ENCODE measurements at places on chromosomes 4 and X.

DNA sequence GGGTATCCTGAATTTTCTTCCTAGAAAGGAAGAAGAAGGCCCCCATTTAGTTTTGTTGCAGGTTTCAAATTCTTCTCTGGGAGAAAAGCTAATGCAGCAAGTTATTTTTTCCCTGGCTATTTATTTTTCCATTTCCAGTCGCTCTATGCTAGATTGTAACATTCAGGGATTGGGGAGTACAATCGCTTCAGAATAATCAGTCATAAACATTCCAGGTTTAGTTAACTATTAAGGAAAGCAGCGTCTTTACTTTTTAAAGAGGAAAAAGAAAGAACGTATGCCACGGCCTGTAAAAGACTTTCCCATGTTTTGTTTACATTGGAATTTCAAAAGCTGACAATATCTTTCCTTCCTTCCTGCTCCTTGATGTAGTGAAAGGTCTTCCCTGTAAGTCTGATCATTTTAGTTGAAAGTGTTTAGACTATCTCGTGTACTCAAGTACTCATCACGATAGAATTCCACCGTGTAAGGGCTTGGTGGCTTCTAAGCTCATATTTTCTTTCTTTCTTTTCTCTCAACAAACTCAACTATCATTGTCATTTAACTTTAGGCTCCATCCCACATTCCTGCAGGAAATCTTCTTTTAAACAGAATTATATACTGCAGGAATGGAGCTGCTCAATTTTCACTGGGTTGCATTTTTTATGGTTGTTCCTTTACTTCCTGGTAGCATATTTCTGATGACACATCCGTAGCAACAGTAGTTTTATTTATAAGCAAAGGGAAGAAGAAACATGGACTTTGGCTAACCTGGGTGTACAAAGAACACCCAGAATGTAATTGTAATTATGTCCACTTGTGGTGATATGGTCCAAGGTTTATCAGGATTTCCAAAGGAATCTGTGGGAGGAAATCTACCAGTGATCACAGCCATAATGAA lies 213.1 kb upstream of the FAT1 start:
- no peak for DNase-seq

DNA sequence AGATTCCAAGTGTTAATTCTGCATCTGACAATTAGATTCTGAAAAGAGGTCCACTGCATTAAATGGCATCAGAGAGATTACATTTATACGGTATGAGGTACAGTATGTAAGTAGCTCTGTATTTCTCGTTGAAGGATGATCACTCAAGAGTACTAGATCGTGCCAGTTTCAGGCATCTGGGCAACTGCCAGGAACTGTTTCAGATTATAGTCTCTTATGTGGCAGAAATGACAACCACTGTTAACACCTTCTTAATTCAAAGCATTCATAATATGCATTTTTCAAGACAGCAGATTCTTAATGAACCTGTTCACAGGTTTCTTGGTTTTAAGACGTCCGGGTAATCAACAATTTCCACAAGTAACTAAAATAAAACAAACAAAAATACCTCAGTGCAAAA lies 1.6 kb downstream of the ANKRD50 start:
- DNase-seq: no peak

GRCh38 chr4:1266881-1267763 lies 18.2 kb upstream of the CTBP1 start:
- no peak for DNase-seq

GRCh38 chr4:145755802-145756201 lies 75.9 kb downstream of the C4orf51 start:
- no peak for DNase-seq

GRCh38 chr4:145090380-145090779 lies 7.6 kb downstream of the ANAPC10 start:
- no peak for DNase-seq

- no peak for DNase-seq
Measured at GRCh38 chrX:107691024-107691448, 62.7 kb downstream of the PRPS1 start.

DNA sequence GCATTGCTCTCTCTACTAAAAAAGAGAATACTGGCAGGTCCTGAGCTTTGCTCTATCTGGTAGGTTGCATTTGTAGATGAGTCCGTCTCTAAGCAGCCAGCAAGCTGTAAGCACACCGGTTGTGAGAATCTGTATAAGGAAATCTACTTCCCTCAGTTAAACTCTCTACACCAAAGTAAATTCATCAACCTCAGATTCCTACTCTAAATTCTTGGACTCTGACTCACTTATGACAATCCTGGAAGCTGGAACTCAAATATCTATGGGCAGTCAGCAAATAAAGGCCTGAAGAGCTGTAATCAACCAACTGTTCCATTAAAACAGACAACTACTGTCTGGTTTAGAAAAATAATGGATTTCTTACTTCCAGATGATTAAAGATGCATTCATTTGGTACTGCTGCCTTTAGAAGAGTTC lies 37.9 kb downstream of the FAT1 start:
- no peak for DNase-seq

DNA sequence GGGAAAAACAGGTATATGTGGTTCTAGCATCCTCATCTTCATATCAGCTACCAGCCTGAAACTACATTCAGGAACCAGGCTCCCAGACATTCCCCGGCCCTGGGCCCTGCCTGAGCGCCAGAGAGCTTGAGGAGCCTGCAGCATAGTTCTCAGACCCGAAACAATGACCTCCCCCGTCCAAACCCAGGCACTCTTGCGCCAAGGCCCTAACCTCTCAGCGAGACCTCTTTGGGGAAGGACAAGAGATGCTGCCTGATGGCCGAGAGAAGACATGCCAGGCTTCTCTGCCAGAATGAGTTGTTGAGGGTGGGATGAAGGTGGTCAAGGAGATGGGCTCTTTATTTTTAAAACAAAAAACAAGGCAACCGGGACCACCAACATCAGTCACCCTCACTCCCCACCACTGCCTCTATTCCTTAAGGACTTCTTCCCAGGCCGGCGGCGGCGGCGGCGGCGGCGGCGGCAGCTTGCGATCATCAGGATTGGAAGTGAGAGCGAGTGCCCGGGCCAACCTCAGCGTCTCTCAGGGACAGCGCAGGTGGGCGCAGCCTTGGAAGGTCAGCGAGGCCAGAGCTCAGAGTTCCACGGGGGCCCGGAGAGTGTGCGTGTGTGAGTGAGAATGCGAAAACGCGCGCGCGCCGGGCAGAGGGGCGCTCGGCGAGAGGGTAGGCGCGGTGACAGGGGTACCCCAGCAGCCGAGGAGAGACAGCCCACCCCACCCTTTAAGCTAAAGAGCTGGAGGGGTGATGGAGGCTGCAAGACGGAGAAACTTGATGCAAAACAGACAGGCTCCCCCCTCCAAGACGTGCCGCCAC lies 601 bp downstream of the INPP4B start:
- DNase-seq: no peak

DNA sequence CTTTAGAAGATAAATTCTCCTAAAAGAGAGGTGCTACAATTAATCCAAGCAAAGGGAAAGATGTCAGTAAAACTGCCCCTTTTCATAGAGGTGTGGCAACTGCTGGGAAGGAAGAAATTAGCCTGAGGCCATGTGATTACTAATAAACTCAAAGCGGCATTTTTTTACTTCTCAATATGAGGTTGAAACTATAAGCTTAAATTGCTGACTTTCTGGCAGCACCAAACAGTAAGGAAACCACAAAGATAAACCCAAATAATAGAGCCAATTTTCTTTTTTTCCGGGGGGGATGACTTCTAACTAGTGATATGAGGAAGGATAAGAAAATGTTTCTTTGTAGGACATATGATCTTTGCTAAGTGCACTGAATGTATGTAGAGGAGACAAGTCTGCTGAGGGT lies 30.9 kb downstream of the AR start:
- DNase-seq: no peak

DNA sequence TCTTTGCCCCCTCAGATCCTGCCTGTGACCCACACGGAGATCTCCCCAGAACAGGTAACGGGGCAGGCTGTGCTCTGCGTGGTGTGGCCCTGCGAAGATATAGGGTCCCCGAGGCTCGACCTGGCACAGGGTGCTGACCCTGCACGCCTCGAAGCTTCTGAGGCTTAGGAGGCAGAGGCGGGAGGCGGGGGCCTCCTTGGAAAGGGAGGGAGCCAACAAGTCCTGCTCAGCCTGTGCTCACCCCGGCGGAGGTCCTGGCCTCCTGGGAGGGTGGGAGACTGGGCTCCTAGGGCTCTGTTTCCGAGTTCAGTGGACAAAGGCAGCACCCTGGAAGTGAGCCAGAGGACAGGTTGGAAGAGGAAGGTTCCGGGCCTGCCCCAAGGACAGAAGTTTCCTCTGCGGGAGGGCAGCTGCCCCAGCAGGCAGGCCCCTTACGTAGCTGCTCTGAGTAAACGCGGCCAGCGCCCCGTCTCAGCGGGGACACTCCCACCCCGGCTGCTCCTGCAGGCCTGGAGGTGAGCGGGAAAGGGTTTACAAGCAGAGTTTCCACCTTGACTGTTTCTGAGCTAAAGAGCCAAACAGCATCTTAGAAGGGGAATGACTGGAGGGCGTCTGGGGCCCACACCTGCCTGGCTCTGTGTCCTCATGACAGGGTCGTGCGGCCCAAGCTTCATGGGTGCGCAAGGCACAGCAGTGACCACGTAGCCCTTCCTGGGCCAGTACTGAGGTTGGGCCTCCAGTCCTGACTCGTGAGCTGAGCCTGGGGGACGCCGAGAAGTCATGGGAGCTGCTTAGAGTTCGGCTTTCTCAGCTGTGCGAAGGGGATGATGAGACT lies 16.1 kb downstream of the TMEM175 start:
- no peak for DNase-seq

GRCh38 chr4:68110441-68110840 lies 19.2 kb downstream of the TMPRSS11F start:
- no peak for DNase-seq

DNA sequence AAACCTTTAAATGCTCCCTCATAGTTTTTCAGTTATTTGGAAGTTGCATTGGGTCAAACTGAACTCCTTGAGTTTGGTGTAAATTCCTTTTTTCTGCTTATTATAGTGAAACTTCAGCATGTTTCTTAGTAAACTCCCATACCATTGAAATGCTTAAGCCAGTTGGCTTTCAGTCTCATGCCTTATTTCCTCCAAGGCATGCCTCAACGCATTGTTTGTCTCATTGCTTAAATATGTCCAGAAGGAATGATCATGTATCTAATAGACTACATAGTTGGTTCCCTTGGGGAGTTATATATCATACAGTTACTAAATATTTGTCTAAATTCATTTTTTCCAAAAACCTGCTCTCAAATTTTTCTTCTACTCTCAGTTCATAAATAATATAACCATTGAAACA lies 114.0 kb downstream of the STOX2 start:
- DNase-seq: no peak

DNA sequence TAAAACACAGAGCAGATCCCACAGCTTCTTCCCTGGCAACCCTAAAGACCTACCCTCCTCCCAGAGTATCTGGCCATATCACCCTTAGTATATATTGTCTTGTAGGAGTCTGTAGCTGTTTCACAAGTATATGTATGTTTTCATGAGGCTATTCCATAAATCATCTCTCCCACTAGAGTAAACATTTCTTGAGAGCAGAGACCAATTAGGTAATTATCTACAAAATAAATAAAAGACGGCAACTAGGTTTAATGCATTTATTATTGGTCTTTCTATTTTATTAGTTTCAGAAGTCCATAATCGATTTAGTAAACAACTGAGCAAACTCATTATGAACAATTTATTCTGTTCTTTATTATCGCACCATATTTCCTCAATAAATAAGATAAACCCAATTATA lies 7.0 kb downstream of the ACOT9 start:
- no peak for DNase-seq

DNA sequence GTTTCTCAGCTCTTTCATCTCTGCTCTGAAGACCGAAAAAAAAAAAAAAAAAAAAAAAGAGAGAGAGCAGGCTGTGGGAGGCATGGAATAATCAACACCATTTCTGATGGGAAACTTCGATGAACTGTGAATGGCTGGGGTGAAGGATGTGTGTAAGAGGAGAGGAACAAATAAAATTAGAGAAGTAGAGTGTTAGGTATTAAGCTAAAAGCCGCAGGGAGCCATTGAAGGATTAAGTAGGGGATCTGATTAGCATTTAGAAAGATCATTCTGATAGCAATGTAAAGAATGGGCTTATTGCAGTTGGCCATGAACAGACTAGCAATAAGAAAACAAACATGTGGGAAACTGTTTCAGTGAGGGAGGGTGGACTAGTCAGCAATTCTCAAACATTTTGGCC lies 33.6 kb upstream of the JADE1 start:
- DNase-seq: no peak

GRCh38 chrX:13046141-13046855 lies 1.9 kb upstream of the FAM9C start:
- DNase-seq: no peak

GRCh38 chrX:55488593-55489313 lies 895 bp downstream of the USP51 start:
- DNase-seq: peak; percentile 40

Measured in stimulated activated CD8-positive, alpha-beta memory T cell treated with anti-CD3 and anti-CD28 coated beads, Interleukin-4, amount 100 ng/mL, for 1 hour (primary cell).